SJSA1 (cell line): ENCODE measurements at places on chromosomes 2 and 18. TPM values are rescaled to one million over a fixed set of nuclear protein-coding genes. Genes with fewer than 3 reads are reported as not detected.

GRCh38 chr18:48678237-48679115 lies 139.6 kb downstream of the CTIF start:
- no peak for DNase-seq

- DNase-seq: no peak
Observed at GRCh38 chr2:6309415-6310255, 556.1 kb downstream of the CMPK2 start.

DNA sequence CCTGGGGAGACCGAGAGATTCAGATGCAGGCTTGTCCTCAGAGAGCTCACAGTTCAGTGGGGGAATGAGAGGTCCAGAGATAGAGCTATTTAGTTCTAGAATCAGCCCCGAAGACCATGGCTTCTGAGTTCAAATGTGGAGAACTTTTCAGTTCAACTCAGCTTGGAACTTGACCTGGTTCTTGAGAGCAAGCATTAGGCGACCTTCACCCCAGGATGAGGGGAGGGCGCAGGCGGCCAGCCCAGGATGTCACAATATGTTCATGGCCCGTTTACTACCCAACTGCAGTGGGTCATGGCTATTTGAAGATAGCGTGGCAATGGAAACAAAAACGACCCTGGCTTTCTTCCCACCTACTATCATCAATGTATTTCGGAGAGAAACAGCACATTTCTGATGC lies 33.8 kb downstream of the DCDC2C start:
- no peak for DNase-seq

DNA sequence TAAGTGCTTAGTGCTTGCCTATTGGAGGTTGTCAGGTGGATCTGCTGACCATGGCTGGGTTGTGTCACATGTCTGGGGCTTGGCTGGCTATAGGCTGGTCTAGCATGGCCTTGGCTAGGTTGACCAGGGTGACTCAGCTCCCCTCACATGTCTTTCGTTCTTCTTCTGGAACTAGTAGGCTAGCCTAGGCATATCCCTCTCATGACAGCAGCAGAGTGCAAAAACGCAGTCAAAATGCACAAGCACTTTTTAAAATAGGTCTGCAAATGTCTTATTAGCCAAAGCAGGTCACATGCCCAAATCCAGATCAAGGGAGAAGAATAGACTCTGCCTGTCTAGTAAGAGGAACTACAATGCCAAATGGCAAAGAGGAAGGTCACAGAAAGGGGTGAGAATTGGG lies 179.7 kb upstream of the ACVR2A start:
- no peak for DNase-seq

GRCh38 chr18:77300579-77300978 lies 50.9 kb downstream of the GALR1 start:
- DNase-seq: no peak

DNA sequence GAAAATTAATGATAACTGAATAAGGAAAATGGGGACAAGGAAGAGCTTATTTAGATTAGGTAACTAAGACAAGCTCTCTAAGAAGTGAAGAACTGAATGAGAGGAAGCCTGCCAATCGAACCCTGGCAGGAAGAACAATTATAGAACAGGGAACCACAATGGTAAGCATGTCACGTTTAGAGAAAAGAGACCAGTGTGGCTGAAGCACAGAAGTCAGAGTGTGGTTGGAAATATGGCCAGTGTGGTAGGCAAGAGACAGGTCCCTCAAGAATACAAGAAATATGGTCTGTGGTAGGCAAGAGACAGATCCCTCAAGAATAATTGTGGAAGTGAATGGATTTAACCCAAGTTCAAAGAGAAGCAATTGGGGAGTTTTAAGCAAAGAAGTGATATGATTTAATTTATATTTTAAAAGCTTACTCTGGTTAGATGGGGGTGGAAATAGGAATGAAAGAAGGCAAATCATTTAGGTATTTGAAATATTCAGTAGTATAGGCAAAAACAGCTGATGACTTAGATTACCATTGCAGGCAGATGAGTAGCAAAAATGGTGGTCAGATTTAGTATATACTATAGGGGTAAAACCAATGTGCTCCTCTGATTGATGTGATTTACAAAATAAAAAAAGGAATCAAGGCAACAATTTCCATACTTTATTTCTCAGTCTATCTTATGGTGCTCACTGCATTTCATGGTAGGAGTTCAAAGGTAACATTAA lies 38.8 kb upstream of the ERMN start:
- no peak for DNase-seq

SDC1 gene
- total RNA-seq: 75.2 and 117 TPM in 2 replicates

- DNase-seq: no peak
Observed at GRCh38 chr2:10404324-10405143, 43.6 kb downstream of the ODC1 start.

- DNase-seq: no peak
Observed at GRCh38 chr2:191250986-191251385, 5.8 kb downstream of the MYO1B start.

DNA sequence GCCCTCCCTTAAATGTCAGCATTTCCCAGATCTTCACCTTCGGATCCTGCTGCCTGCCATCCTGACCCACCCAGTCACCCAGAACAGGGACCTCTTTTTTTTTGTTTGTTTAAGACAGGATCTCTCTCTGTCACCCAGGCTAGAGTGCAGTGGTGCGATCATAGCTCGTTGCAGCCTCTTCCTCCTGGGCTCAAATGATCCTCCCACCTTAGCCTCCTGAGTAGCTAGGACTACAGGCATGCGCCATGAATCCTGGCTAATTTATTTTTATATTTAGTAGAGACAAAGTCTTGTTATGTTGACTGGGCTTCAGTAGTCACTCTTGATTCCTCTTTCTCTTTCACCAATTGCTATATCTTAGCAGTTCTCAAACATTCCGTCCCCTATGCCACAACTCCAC lies 39.0 kb downstream of the INSIG2 start:
- no peak for DNase-seq

- DNase-seq: no peak
Observed at GRCh38 chr2:213161759-213162515, 10.5 kb upstream of the IKZF2 start.

GRCh38 chr2:182186132-182186735 lies 200.6 kb downstream of the PPP1R1C start:
- DNase-seq: no peak

DNA sequence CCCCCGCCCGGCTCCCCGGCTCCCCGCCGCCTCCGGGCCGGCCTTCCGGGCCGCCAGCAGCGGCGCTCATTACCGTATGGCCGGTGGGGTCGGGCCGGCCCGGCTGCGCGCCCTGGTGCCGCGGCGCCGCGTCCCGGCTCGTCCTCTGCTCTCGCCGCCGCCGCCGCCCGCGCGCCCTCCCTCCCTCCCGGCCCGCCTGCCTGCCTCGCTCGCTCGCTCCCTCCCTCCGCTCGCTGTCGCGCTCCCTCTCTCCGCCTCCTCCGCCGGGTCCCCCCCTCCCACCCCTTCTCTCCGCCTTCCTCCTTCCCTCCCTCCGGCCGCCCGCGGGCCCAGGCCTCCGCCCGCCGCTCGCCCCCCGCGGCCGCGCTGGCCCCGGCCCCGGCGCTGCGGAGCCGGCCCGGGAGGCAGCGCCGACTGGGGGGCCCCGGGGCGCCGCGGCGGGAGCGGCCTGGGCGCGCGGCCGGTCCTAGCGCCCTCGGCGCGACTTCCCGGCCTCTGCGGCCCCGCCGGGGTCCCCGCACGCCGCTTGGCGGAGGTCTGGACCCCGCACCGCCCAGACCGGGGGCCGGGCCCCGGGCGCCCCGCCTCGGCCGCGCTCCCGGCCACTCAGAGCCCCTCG lies at the start of gene DNMT3A:
DNMT3A (minus strand) TSS at position 173 of the 619 bp plus-strand sequence. CDS start 27,941 bp downstream, outside the sequence.
- DNase-seq: no peak

DNA sequence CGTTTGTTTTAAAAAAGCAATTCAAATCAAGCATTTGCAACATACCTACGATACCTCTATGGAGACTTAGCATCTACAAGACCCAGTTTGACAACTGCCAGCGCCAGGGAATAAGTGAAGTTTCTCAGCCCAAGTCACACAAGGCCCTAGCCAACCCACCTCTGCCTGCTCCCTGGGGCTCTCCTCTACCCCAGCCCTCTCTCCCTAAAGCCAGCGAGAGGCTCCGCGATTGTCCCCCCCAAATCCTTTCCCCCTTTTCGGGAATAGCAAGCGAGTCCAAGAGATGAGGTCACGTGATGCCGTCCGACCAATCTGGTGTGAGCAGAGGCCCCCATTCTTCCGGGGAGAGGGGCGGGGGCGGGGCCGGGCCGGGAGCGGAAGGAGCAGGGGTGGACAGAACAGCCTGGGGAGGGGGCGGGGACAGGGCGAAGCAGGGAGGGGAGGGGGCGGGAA lies 102.2 kb upstream of the RAB6C start:
- DNase-seq: peak; percentile 81

DNA sequence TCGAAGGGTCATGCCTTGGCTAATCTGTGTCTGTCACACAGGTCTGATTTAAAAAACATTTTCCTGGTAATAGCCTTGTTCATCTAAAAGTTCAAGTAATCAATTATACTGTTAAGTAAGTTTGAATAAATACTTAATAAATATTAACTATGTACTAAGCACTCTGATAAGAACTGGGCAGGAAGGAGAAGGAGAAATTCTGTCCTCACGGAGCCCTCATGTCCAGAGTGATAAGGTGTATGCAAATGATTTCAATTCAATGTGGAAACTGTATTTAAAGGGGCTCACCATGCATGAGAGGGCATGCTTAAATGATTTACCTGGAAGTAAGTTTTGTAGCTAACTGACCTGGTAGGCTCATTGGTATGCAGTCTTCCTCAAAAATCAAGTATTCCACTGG lies 94.0 kb upstream of the LYPD6 start:
- no peak for DNase-seq

TGFA gene
- 0.42 and 1.4 TPM in 2 replicates for total RNA-seq

DNA sequence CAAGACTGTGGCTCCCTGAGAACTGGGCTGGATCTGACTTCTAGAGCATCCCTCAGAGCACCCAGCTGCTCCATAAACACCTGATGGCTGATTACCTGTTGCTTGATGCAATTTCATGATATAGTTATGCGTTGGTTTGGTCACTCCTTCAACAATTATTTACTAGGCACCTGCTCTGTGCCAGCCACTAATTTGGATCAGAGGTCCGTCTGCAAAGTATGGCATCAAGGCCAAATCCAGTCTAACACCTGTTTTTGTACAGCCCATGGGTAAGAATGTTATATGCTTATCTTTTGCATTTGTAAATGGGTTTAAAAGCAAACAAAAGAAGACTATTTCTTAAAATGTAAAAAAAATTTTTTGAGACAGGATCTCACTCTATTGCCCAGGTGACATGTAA lies 348.2 kb downstream of the ALK start:
- no peak for DNase-seq

DNA sequence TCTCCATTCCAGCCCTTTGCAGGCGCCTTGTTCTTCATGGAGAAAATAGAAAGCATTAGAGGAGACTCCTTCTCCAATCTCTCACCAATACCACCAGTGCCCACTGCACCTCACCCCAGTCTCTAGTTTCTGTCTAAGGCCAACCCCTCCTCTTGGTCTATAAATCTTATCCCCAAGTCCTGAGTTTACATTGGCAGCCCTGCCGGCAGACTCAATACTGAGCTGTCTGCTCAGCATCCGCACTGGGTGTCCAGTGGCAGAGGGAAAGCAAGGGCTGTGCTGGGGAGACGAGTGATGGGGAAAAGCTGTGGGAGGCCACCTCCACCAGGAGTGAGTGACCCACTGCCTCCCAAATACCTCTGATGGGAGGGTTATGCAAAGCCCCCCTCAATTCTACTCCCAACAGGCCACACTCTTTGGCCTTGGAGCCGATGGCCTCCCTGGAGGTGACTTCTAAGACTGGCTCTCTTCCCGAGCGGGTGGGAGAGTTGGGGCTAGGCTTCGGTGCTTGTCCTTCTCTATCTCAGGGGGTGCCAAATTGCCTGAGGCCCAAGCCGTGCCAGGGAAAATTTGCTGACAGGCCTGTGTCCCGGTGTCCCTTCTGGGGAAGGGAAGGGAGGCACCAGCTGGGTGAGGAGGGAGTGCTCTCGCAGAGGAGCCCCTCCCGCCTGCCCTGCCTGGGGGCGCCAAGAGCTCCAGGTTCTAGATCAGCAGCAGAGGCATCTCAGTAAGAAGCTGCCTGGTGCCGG lies 165.2 kb upstream of the MSH6 start:
- DNase-seq: no peak

GRCh38 chr2:70087702-70088597 lies 673 bp downstream of the PCBP1 start:
- peak; percentile 66 for DNase-seq

GRCh38 chr2:66929632-66930338 lies 467.3 kb upstream of the ETAA1 start:
- no peak for DNase-seq

CXCR1 gene
- not detected in 2 replicates for total RNA-seq

DNA sequence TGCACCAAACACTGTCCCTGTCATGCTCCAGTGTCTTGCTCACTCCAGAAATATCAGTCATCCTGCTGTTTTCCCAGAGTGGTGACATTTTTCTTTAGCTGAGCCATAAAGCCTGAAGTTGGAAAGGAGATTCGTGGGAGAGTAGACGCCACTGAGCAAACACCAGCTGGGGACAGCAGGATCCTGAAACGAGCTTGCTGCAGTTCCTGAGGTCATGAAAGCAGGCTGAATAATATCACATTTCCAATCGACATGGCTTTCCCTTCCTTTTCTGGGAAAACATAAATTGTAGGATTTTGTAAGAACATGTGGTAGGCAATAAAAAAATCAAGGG lies 276.4 kb downstream of the CDCA7 start:
- no peak for DNase-seq

ATP8B1 gene
- 7.5 and 12.4 TPM in 2 replicates for total RNA-seq

GRCh38 chr2:241312082-241312481 lies 3.4 kb downstream of the HDLBP start:
- peak; percentile 22 for DNase-seq

- DNase-seq: peak; percentile 71
Observed at GRCh38 chr2:48471048-48471474, 58.9 kb upstream of the STON1 start.

PMAIP1 gene
- 24.2 and 31.7 TPM in 2 replicates for total RNA-seq

UGT1A8 gene
- not detected in 2 replicates for total RNA-seq

NYAP2 gene
- total RNA-seq: not detected in 2 replicates

- no peak for DNase-seq
Observed at GRCh38 chr2:99819766-99820165, 322.6 kb downstream of the AFF3 start.

ITGAV gene
- 234 and 288 TPM in 2 replicates for total RNA-seq
